ENCODE measurements at places on chromosomes 6 and 20.

GRCh38 chr6:164095056-164095455 lies 680.5 kb downstream of the QKI start:
- DNase-seq: no peak

DNA sequence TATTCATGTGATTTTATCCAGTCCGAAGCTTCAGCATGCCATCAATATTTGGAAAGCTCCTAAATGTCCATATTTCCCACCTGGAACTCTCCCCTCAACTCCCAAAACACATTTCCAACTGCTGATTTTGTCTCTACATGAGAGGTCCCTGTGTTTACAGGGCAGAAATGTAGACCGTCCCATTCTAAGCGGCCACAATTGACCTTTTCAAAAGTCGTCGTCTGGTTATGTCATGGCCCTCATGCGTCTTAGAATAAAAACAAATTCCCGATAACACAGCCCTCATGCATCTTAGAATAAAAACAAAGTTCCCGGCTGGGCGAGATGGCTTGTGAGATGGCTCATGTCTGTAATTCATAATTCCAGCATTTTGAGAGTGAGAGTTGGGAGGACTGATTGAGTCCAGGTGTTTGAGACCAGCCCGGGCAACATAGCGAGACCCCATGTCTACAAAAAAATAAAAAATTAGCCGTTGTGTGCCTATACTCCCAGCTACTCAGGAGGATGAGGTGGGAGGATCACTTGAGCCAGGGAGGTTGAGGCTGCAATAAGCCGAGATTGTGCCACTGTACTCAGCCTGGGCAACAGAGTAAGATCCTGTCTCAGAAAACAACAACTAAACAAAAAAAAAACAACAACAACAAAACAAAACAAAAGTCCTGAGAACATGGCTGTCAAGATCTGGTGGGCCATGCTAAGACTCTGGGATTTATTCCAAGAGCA lies 6.4 kb upstream of the ZNF217 start:
- DNase-seq: no peak

DNA sequence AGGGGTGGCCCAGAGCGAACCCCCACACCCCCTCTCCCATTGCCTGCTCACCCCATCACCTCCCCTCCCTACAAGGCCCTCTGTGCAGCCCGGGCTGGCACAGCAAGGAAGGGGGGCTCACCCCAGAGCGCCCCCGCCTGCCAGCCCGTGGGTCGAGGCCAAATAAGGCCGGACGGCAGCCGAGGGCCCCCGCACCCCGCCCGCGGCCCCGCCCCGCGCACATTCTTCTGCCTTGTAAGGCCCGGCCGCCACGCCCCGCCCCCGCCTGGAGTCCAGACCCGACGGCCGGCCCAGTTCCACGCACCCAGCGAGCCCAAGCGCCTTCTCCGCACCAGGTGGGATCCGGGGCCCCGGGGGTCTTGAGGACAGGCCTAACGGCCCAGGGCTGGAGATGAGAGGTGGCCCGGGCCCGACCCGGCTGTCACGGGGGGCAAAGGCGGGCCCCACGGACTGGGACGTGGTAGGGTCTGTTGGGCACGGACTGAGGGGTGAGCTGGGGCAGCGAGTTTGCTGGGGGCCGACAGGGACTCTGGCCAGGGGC lies at the start of gene MYL9:
TSS of gene MYL9 (plus strand) at position 293 of the 541 bp plus-strand sequence. CDS start 3,366 bp downstream, outside the sequence.
- DNase-seq: no peak

DNA sequence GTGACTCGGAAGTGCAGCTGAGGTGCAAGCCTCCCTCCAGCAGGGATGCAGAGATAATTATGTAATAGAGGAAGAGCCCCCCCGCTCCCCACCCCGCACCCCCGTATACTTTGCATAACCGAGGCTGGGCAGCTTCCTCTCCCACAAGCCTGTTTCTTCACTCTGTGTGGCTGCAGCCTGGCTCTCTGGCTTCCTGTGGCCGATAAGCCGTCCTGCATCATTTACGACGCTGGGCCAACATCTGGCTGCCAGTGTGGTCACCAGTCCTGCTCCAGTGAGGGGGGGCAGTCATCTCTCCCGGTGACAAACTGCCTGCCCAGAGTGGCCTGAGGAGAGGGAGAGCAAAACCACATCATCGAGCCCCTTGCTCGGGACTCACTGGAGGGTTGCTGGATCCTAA lies 59.2 kb downstream of the RBM38 start:
- DNase-seq: no peak

- no peak for DNase-seq
These were observed 31.7 kb upstream of the ME1 start for GRCh38 chr6:83462524-83462923.

GRCh38 chr6:168828800-168829199 lies 387.8 kb downstream of the SMOC2 start:
- DNase-seq: no peak

- DNase-seq: peak; percentile 15
These were observed 13.5 kb upstream of the RAB5IF start for GRCh38 chr20:36591854-36592641.

GRCh38 chr6:110357664-110358552 lies at the start of gene METTL24:
TSS of gene METTL24 (minus strand) at chr6:110358349. CDS start at chr6:110358272, 77 bp downstream.
- DNase-seq: no peak

DNA sequence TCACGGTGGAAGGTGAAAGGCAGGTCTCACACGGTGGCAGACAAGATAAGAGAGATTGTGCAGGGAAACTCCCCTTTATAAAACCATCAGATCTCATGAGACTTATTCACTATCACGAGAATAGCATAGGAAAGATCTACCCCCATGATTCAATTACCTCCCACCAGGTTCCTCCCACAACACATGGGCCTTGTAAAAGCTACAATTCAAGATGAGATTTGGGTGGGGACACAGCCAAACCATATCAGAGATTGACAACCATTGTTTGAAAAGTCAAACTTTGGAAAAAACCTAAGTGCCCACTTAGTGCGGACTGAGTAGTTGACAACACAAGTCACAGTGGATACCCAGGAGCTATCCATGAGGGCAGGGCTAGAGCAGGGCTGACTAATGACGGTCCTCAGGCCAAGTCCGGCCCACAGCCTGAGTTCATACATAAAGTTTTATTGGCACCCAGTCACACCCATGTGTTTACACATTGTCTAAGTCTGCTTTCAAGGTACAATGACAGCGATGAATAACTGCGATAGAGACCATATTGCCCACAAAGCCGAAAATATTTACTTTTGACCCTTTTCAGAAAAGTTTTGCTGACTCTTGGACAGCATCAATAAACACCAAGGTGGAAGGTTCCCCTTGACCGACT lies 33.8 kb upstream of the PMEPA1 start:
- no peak for DNase-seq

DNA sequence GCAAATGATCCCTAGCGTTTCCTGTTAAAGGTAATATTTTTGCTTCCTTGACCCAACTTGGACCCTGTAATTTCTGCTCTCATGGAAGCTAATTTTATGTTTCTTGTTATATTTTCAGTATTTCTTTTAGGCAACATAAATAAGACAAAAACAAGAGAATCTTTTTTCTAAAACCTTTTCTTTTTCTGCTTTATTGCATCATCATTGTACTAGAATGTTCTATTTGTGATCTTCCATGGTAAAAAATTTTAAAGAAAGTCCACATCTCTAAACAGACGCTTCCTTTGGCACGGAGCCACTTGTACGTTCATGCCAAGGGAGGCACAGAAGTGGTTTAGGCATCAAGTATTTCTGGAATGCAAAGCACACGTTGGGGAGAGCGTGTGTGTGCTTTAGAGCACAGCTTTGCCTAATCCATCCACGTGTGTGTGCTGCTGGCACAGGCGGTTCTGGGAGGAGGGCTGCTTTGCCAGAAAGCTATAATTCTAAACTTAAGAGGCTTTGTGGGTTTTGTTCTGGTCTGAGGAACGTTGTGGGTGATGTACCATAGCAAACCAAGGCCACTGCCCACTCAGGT lies 98.3 kb downstream of the SASH1 start:
- no peak for DNase-seq

DNA sequence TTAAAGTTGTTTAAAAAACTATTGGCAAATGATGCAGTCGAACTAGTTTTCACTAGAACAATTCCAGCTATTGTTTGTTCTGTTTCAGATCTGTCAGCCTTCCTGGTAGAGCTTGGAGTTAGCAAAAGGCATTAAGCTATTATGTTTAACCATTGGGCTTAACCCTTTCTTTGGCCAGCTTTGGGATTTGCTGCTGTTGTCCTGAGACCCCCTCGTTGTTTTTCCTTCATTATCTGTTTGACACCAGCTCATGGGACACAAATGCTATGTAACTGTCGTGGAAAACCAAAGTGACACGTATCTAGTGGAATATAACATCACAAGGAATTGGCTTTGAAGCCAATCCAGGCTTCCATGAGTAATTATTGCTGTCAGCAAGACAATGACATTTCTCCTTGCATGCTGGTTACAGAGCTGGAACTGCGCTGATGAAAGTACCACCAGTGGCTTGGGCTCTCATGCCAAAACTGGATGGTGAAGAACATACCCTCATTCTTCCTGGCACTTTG lies 96.0 kb downstream of the EYA2 start:
- DNase-seq: no peak

GRCh38 chr6:72955666-72956065 lies 269.6 kb downstream of the KHDC1L start:
- DNase-seq: no peak

- no peak for DNase-seq
These were observed 21.1 kb upstream of the TOP1 start for GRCh38 chr20:41007481-41007880.

GRCh38 chr20:46060301-46060881 lies 29.4 kb downstream of the NCOA5 start:
- DNase-seq: no peak

GRCh38 chr6:44131892-44132291 lies 4.5 kb downstream of the TMEM63B start:
- no peak for DNase-seq

DNA sequence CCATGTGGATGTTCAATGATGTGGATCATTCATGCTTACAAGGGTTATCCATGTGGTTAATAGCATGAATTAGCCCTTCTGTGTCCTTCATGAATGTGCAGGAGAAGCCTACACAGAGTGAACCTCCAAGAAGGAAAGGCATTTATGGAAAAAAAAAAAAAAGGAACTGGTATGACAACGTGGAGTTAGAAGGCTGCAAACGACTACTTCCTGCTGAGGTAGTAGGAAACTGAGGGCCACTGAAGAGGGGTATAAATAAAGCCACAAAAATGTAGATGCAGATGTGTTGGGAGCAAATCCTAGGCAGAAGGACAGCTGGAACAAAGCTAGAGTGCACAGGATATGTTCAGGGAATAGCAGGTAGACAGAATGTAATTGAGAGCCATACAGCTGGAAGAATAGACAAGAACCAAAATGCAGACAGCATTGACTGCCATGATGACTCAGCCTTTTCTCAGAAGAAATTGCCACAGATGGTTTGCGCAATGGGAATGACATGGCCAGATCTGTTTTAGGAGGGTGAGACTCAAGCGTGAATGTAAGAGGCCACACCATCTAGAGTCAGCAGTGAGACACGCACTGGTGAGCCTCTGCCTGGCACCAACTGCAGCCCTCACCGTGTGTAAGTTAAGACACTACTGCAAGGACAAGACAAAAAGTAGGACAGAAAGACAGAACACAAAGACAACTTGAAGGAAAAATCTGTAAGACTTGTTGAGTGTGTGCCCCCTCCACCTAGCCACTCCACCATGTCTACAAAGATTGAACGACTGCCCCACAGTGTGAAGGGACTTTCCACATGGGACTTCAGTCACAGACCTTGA lies 79.8 kb downstream of the KIF13A start:
- no peak for DNase-seq

DNA sequence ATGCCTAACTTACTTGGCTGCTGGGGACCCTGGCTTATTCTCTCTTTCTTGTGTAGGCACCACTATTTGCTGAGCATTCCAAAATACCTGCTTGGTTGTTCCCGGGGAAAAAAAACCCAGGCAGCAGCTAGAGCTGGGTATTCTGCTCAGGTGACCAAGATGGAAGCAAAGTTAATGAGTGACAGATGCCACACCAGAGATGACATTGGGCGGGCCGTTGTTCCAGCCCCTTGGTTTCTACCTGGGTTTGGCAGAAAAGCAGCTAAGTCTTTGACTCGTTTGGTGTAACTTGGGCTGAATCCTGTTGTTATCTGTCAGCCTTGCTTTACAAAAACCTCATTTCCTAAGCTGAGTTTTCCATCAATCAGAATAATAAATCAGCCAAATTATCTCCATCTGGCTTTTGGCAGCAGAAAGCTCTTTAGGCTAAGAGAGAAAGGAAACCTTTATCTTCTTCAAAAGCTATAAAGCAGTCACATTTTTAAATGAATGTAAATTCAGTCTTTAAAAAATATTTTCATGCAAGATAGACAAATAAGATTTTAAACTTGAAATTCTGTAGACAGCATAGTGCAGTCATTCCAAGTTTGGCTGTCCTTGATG lies 202.0 kb upstream of the GMDS start:
- no peak for DNase-seq

DNA sequence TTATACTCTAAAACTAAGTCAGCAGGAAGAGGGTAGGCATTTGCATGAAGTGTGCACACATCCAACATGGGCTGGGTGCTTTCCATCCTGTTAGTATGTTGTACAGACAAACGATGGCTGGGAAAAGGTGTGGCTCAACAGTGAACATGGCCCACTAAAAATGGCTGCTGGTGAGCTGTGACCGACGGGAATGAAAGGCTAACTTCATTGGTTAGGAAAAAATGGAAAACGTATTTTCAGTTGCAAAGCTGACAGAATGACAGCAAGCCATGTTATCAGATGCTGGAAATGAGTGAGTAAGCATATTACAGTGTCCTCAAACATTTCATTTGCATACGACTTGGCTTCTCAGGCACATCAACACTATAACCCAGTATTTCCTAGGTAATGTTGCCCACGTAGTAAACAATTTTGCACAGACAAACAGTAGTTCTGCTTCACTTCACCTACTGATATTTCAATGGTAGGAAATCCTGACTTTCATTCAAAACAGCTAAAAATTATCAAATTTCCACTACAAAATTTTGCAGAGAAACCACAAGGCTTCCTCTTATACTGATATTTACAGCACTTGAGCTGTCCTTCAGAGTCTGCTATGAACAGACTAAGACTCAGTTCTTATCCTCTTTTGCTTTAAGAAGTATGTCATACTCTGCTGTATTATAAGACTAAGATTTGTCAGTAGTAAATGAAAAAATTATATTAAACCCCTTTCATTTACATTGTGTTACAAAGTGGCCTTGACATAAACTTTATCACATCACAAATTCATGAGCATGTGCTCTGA lies 98.9 kb downstream of the IRF4 start:
- DNase-seq: no peak

- DNase-seq: no peak
These were observed 18.4 kb downstream of the SLC22A23 start for GRCh38 chr6:3438190-3439167.
